IgD-negative memory B cell (primary cell): ENCODE measurements at places on chromosomes 3 and 15. TPM values are rescaled to one million over a fixed set of nuclear protein-coding genes. Genes with fewer than 3 reads are reported as not detected.

PFN2 gene
- 2.8 TPM for polyA plus RNA-seq

CHRFAM7A gene
- polyA plus RNA-seq, result not detected

TMCO5A gene
- polyA plus RNA-seq, result not detected

CCDC39 gene
- not detected for polyA plus RNA-seq

SERINC4 gene
- 1.1 TPM for polyA plus RNA-seq

WNT5A gene
- not detected for polyA plus RNA-seq

PRR20G gene
- polyA plus RNA-seq, result not detected

OIP5 gene
- polyA plus RNA-seq, result 0.68 TPM

SCN11A gene
- not detected for polyA plus RNA-seq

GOLGA6A gene
- not detected for polyA plus RNA-seq

FETUB gene
- polyA plus RNA-seq, result not detected

AVEN gene
- 2.4 TPM for polyA plus RNA-seq

NOX5 gene
- not detected for polyA plus RNA-seq

UPK1B gene
- not detected for polyA plus RNA-seq

LRRC34 gene
- 0.60 TPM for polyA plus RNA-seq

SIDT1 gene
- polyA plus RNA-seq, result 47.5 TPM
